Stimulated activated CD4-positive, alpha-beta T cell treated with anti-CD3 and anti-CD28 coated beads, Interleukin-1b, Interleukin-23, amount 100 ng/mL, for 4 hours (primary cell): ENCODE measurements at places on chromosomes 6 and 20.

- DNase-seq = no peak
These were observed 1.9 kb upstream of the TBX18 start for GRCh38 chr6:84766118-84766798.

DNA sequence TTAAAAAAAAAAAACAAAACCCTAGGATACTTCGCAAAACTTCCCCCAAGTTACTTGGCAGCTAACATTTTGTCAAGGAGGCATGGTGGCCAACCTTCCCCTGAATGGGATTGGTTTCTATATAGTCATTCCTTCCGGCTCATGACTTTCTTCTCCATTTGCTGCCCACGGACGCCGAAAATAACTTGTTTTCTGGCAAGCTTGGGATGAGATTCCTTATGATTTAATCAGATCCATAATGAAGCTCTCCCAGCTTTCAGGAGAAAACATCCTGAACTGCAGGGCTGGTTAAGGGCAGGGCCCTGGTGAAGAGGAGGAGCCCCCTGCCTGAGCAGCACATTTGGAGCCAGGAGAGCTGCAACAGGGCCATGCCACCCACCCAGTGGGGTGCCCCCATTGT, 49.9 kb downstream of the PPP1R16B start:
- DNase-seq = no peak

DNA sequence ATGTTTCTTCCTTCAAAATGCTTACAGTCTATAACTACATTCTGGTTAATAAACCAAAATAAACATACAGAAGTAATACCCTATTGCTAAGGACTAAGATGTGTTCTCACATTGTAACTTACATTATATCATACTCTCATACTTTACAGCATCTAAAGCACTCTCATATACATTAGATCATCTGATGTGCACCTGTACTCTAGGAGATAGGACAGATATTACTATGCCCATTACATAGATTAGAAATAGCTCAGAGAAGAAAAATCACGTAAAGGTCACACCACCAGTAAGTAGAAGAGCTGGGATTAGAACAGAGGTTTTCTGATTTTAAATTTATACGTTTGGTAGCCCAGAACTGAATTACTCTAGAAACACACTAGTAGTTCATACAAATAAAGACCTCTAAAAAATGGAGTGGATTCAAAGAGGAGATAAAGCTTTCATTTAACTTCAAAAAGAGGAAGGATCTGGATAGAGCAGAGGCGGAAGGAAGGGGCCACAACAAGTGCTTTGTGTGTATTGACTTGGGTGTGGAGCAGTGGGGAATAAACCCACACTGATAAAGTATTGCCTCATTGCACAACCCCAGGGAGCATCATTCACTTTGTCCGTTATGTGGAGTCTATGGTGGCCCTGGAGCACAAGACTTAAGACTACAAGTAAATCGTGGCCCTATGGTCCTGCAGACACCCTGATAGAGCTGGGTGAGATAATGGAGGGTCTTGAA, 30.9 kb downstream of the SLC2A12 start:
- no peak for DNase-seq

GRCh38 chr6:109309917-109310316, 72.3 kb downstream of the CD164 start:
- no peak for DNase-seq

GRCh38 chr6:2510316-2510715, 240.4 kb downstream of the MYLK4 start:
- DNase-seq = no peak

DNA sequence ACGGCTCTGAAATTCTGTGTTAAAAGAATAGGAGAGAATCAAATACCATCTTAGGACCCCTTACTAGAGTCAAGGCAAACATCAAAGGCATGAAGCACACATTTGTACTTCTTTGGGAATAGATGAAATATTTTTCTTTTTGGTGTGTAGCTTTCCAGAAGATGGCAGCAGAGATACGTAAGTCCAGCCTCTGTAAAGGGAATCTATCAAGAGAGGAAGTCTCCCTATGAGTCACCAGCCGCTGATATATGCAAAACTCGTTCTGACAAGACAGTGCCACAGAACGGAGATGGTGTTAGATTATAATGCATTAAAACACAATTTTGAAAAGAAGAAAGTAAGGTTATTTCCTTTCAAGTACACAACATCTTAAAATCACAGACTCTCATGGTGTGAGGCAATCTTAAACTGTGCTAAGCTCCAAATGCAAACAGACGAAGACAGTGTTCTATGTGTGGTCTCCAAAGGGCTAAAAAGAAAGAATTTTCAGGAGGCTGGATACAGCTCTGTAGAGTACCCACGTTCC, 120.0 kb upstream of the AGPAT4 start:
- no peak for DNase-seq

GRCh38 chr6:122678841-122679240, 68.6 kb downstream of the PKIB start:
- DNase-seq = no peak

- DNase-seq = no peak
These were observed 46.5 kb downstream of the FAM217A start for GRCh38 chr6:4032475-4032874.

DNA sequence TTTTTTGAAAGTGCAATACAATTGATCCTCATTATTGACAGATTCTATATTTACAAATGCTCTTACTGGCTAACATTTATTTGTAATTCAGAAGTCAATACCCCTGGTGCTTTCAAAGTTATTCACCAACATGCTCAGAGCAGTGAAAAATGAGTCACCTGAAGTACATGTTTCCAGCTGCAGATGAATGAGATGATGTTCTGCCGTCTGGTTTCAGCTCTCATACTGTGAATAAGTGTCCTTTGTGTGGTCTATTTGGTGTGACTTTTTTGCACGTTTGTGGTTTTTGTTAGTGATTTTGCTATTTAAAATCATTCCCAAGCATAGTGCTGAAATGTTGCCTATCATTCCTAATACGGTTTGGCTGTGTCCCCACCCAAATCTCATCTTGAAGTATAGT, 22.3 kb upstream of the EYA4 start:
- DNase-seq = no peak

- DNase-seq = no peak
These were observed 1.3 kb upstream of the DOK5 start for GRCh38 chr20:54474046-54474445.

DNA sequence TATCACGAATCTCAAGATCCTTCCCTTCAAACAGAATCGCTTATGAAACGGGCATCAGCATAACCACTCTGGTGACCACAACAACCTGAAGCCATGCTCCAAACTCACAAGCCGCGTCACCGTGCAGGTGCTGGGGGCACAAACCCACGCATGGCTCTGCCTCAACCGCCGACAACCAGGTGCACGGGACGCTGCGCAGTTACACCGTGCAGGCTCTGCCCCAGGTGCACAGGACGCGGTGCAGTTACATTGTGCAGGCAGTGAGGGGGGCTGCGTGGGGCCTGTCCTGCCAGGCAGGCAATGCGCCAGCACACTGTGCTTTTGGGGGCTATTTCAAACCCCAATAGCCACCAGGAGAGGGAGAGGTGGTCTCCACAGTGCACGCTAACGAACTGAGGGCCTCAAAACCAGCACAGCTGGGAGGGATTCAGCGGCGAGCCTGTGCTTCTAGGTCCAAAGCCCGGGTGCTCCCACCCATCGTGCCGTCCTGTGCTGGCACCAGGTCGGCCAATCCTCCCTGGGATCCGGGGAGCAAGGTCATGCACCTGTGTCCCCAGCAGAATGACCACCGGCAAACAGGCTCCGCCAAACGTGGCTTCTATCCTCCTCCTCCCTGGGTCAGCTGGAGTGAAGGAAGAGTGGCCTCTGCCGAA, 35.8 kb downstream of the ZBTB46 start:
- no peak for DNase-seq

- no peak for DNase-seq
These were observed 102.3 kb downstream of the HIVEP2 start for GRCh38 chr6:142842418-142843261.

DNA sequence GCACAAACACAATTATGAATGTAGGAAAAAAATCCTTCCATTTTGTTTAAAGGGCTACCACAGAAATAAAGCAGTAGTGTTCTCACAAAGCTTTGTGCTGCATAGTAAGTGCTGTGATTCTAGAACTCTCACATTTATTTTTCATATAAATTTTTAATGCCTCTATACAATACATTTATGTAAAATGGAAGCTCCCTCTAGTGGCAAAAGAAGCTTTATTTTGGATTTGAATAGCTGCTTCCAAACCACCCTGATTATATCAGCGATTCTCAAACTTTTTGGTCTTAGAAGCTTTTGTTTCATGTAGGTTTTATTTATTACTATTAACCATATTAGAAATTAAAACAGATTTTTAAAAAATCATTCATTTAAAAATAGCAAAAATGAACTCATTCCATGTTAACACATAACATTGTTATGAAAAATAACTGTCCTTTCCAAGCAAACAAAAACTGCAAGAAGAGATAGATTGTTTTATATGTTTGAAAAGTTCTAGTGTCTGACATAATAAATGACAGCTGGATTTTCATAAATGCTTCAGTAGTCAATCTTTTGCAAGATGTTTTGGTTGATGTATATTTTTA, 38.4 kb downstream of the HS3ST5 start:
- DNase-seq = no peak

GRCh38 chr6:28748192-28748591, 175.6 kb downstream of the TRIM27 start:
- no peak for DNase-seq

DNA sequence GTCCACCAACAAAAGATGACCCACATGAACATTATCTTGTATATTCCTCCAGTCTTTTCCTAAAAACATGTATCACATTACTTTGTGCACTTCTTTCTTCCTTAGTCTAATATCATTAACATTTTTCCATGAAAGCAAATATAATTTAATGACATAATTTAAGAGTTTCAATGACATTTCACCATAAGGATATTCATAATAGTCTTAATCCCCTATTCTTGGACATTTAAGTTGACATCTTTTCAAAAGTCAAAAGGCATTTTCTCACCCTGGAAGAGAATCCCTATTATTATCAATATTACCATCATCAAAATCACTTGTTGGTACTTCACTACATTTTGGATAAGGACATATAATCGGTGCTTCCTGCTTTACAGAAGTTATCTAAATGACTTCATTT, 31.3 kb downstream of the EPHA7 start:
- no peak for DNase-seq

- DNase-seq = no peak
These were observed 6.1 kb downstream of the NFATC2 start for GRCh38 chr20:51536116-51537069.

DNA sequence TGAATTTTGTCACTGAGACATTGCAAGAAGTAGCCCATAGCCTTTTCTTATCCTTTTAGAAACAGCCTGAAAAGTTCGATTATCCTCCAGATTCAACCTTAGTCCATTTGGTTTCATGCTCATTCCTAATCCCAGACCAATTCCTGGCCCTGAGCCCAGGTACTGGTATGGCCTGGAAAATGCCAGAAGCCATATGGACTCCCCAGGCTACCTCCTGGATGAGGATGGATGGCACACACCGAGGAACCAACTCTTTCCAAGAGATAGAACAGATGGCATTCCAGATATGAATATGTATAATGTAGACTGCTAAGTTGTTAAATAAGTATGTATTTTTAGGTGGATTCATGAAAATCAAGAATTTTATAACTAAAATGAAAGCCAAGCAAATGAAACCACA, 51.6 kb upstream of the SNAP25 start:
- no peak for DNase-seq

DNA sequence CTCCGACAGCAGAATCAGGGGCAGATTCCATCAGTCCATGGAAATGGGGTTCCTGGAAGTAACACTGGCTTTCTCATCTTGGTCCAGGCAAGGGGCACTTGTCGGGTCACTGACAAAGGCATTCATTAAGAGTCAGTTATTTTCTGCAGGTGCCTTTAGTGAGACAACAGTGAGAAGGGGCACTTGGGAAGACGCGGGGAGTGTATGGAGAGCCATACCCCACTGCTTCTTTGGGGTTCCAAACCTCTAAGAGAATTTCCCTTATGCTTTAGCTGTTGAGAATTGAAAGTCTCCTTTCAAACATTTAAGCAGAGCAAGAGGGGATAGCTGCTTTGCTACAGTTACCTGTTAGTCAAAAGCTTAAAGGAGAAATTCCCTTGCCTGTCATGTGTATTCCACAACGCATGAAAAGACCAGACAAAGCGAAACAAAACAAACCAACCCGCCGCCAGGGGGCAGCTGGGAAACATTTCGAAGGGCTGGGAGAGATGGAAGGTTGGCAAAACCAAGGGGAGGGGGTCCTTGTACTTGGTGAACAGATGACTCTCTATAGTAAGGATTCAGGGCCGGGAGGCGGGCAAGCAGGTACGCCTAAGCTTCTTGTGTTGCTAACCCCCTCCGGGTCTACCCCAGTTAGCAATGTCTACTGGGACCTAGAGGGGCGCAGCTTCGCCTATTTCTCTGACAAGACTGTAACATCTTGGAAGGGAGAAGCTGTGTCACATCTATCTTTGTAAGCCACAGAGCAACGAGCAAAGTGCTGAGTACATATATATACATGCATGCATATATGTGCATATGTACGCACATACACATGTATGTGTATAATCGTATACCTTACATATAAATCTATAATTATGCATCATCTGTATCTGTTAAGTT, 474.9 kb upstream of the AGPAT4 start:
- peak; percentile 3 for DNase-seq

GRCh38 chr6:150087336-150087735, 18.4 kb upstream of the ULBP3 start:
- DNase-seq = no peak

DNA sequence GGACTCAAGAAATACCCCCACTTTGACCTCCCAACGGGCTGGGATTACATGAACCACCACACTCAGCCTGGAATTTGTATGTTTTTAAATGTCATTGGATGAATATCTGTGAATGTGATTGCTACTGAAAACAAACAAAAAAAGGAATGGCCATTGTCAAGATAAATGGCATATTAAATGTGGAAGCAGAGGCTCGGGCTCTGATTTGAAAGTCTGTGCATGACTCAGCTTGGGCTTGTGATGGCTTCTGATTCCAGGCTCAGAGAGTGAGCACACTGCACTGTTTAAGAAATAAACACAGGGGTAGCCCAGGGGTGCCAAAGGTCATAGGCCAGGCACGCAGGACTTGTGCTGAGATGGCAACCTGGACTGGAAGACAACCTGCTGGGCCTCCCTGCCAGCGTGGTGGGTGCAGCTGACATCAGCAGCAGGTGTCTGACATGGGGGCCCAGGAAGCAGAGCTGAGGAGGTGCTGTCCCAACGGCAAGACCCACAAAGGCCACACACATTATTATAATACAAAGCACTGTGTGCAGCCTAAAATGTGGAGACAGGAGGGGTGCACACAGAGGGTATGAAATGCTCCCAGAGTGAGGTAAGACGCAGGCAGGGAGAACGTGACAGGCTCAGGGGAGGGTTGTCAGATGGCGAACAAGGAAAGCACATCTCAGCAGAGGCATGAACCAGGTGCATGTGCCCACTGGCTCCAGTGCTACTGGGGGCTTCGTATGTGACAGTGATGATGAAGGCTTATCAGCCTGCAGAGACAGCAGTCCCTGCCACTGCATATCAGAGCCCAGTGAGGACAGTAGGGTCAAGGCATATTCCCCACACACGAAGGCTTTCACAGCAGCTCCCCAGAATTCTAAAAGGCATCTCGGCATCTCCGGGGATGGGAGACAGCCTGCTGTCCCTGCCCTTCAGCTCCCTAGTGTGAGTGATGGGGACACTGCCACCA, 169.4 kb downstream of the SYNDIG1 start:
- DNase-seq = no peak

GRCh38 chr20:44309763-44310663, 989 bp downstream of the FITM2 start:
- no peak for DNase-seq
